ENCODE measurements at places on chromosomes 2 and 18.

- no peak for DNase-seq
Observed at GRCh38 chr18:46182633-46183358, 78.6 kb downstream of the HAUS1 start.

- no peak for DNase-seq
Observed at GRCh38 chr2:241929551-241930490, 60.3 kb downstream of the RTP5 start.

GRCh38 chr2:232571026-232571474 is 20.6 kb downstream of the EIF4E2 start:
- DNase-seq: no peak

DNA sequence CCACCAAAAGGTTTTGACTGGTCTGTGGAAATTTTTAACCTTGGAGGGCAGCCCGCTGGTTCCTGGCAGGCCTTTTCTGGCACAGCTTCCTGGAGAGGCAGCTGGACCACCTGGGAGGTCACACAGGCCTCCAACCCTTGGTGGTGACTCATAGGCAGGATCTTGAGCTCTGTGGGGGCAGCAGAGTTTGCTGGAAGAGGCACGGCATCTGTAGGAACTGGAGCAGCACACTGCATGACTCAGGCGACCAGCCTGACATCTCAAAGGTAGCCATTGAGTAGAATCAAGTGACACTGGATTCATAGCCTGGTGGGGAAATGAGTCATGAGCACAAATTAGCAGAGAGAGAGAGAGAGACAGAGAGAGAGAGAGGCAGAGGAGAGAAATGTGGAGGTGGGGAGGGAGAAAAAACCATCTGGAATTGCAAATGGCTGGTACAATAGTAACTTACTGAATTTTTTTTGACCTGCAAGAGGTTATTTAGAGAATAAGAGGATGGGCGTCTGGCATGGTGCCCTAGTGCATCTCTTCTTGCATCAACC is 57.4 kb downstream of the TRPM8 start:
- DNase-seq: peak; percentile 98

DNA sequence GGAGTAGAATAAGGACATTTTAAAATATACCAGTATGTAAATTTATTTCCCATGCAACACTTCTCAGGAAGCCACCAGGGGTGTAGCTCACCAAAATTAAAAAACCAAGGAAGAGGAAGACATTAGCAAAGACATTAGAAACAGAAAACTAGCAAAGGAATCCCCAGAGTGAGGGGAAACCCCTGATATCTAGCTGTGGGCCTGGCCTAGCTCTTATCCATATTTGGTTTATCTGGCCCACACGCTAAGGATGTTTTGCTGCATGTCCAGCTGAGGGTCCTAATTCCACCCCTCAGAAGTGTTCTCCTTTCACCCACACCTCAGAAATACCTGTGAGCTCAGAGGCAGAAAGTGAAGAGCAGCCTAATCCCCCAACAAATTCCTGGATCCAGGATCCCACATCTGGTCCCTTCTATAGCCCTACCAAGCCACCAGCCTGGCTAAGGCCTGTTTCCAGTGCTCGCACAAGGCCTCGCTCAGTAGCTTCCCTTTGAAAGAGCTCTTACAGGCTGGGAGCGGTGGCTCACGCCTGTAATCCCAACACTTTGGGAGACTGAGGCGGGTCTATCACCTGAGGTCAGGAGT is 17.4 kb downstream of the OSBPL1A start:
- DNase-seq: no peak

DNA sequence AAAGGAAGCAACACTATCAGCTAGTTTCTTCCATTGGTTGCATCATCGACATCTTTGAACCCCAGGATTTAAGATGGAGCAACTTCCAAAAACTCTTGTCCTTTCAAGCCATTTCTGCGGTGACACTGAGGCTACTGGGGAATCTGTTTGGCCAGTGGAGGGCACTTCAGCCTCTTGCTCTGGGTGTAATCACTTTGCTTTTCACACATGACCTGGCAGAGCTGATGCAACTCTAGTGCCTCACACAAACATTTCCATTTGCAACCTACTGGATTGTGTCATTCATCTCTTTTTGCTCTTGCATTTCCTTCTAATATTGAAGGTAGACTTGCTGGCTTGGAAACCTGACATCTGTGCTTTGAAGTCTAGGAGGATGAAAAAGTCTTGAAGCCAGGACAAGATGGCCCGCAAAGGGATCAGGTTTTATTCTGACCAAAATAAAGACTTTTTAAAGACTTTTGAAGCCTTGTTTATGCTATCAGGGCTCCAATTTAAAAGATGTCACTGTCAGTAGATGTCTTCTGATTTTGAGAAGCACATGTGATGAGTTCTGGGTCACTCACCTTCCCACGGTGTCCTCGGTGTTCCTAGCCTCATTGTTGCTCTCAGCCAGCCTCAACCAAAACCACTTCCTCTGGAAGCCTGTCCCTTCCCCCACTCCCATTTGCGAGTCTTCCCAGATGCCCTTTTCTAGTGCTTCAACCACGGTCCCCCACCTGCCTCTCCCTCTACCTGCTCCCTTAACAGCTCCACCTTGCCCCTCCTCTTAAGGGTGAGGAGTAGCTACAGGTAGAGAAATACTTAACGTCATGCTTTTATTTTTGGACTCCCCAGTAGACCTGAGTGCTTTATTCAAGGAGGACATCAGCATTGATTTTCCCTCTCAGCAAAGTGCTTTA is 69.7 kb upstream of the KCNE4 start:
- no peak for DNase-seq

DNA sequence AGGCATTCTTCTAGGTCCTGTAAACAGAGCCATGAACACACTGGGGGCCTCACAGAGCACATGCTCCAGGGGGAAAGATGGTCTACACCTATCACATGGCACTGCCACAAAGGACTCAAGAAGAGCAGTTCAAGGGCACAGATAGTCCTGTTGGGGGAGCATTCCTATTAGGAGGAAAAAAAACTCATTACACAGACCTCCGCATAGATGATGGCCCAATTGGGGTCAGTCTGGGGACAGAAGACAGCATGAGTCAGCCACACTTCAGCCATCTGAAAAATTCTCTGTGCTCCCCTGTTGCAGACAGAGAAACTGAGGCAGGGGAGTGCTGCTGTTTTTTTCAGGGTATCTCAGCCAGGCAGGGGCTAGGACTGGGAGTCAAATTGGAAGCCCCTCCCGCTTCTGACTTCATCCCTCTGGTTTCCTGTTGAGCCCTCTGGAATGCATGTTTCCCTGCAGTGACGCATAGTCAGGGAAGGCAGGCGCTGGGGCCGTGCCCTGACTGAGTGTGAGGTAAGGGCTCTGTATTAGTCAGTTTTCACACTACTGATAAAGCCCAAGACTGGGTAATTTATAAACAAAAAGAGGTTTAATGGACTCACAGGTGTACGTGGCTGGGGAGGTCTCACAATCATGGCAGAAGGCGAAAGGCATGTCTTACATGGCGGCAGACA is 67.9 kb downstream of the RHOB start:
- DNase-seq: no peak

DNA sequence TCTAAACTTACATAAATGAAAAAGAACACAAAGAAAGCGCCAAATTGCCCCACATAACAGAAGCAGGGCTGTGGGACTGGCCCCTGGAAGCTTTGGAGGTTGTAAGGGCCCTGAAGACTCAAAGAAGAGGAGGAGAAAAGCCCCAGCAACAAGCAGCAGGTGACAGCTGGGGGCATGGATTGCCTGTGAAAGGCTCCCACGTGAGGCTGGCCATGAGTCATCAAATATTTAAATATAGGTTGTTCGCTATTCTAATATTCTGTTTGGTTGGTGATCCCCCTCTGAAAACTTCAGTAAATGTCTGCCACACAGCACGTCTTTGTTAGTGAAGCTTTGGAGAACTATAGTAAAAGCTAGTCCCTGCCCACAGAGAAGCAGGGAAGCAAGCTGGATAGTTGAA is 132.4 kb downstream of the MREG start:
- DNase-seq: no peak

DNA sequence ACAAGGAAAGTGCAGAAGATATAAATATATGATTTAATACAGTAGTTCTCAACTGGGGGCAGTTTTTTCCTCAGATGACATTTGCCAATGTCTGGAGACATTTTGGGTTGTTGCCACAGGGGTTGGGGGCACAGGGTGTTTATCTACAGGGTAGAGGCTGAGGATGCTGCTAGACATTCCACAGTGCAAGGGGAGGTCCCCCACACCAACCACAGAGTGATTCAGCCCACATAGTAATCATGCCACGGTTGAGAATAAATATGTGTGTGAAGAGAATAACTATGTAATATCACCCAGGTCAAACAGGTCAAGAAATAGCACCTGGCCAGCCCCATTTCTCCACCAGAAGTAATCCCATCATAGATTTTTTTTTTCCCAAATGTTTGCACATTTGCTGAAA is 17.9 kb downstream of the DYSF start:
- no peak for DNase-seq

GRCh38 chr2:130743278-130743677 is 12.1 kb upstream of the AMER3 start:
- DNase-seq: no peak
